ENCODE measurements at places on chromosomes 3 and 15. TPM values are rescaled to one million over a fixed set of nuclear protein-coding genes. Genes with fewer than 3 reads are reported as not detected.

SV2B gene
- total RNA-seq = under 0.01 TPM

NRROS gene
- 1.0 TPM for total RNA-seq

SRP14 gene
- total RNA-seq = 187 TPM

ISL2 gene
- total RNA-seq = not detected

CD86 gene
- total RNA-seq = not detected

RTP1 gene
- not detected for total RNA-seq

LRRC2 gene
- 1.5 TPM for total RNA-seq

DPPA4 gene
- total RNA-seq = under 0.01 TPM

PPM1L gene
- 11.6 TPM for total RNA-seq

HPS3 gene
- total RNA-seq = 29.1 TPM

EOGT gene
- total RNA-seq = 31.1 TPM

RSL24D1 gene
- 47.9 TPM for total RNA-seq

LTK gene
- total RNA-seq = 0.07 TPM

SPTSSB gene
- 0.20 TPM for total RNA-seq

RETNLB gene
- not detected for total RNA-seq

ROPN1 gene
- total RNA-seq = not detected

LRRK1 gene
- total RNA-seq = 16.6 TPM

CPN2 gene
- total RNA-seq = not detected

MCTP2 gene
- 8.9 TPM for total RNA-seq

ACKR4 gene
- total RNA-seq = 24.0 TPM

PLOD2 gene
- 819 TPM for total RNA-seq

TAGLN3 gene
- 3.5 TPM for total RNA-seq

BUB1B gene
- total RNA-seq = 2.9 TPM

RASGRP1 gene
- total RNA-seq = 5.1 TPM

NTRK3 gene
- total RNA-seq = 1.5 TPM

PRSS50 gene
- total RNA-seq = not detected

IQCH gene
- total RNA-seq = 5.0 TPM

C2CD4B gene
- total RNA-seq = 0.89 TPM

GOLGA8F gene
- not detected for total RNA-seq

CHRNA3 gene
- total RNA-seq = not detected

USF3 gene
- total RNA-seq = 10.2 TPM

CYFIP1 gene
- total RNA-seq = 126 TPM

LRRC31 gene
- total RNA-seq = not detected

CADPS gene
- 0.17 TPM for total RNA-seq

MYLK gene
- 500 TPM for total RNA-seq

AADACL2 gene
- not detected for total RNA-seq

PIAS1 gene
- total RNA-seq = 13.5 TPM
